ENCODE measurements at places on chromosomes 1 and 21. TPM values are rescaled to one million over a fixed set of nuclear protein-coding genes. Genes with fewer than 3 reads are reported as not detected.

The PODN gene
- 47.5 TPM for total RNA-seq

The LDLRAD1 gene
- not detected for total RNA-seq

The NPHS2 gene
- total RNA-seq: not detected

The FCGR2B gene
- total RNA-seq: not detected

The CACNA1S gene
- not detected for total RNA-seq

The AIM2 gene
- total RNA-seq: not detected

The FCAMR gene
- not detected for total RNA-seq

The QSOX1 gene
- 261 TPM for total RNA-seq

The RNU1-1 gene
- total RNA-seq: 2,882 TPM

The PIGR gene
- not detected for total RNA-seq

The PLPPR4 gene
- total RNA-seq: 2.8 TPM

The LEPR gene
- 6.9 TPM for total RNA-seq

The F3 gene
- 24.0 TPM for total RNA-seq

The LCE2B gene
- total RNA-seq: not detected

The PCBP3 gene
- total RNA-seq: 1.2 TPM

Data from fibroblast of the aortic adventitia (primary cell).